Stimulated activated CD4-positive, alpha-beta T cell treated with anti-CD3 and anti-CD28 coated beads, Interleukin-2, amount 100 ng/mL, for 48 hours (primary cell): ENCODE measurements at places on chromosomes 2 and 18.

DNA sequence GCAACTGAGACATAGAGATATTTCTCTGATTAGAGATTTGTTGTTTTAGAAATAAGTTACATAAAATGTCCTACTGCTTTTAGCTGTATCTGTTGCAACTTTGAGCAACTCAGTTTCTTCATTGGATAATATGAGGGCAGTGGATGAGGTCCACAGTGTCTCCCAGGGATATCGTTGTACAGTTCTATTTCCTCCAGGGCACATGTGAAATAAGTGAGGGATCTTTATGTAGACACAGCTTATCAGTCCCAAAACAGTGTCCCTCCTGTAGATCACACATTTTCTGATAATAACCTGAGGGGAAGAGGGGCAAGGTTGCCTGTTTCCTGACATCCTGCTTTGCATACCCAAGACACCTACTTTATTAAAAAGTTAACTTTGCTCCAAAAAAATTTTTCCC, 1231.2 kb upstream of the ZEB2 start:
- DNase-seq: no peak

- no peak for DNase-seq
These were observed 144.7 kb downstream of the GLI2 start for GRCh38 chr2:120880381-120880780.

- no peak for DNase-seq
These were observed 1230.6 kb upstream of the CHAC2 start for GRCh38 chr2:52536929-52537460.

- no peak for DNase-seq
These were observed 1125.0 kb upstream of the CELF4 start for GRCh38 chr18:38690626-38691025.

DNA sequence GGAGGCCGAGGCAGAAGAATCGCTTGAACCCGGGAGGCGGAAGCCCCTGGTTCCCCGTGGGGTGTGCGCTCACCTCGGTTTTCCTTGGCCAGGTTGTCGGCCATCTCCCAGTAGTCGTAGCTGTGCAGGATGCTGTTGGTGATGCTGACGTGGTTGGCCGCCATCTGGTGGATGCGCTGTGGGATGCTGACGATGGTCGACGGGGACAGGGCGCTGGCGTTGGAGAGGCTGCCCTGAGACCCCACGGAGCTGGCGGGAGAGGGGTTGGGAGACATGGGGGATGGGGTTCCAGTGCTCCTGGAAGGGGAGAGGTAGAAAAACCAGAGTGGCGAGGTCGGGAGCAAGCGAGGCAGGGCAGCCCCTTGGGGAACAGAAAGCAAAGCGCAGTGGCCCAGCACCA, 64.4 kb upstream of the REV1 start:
- no peak for DNase-seq

DNA sequence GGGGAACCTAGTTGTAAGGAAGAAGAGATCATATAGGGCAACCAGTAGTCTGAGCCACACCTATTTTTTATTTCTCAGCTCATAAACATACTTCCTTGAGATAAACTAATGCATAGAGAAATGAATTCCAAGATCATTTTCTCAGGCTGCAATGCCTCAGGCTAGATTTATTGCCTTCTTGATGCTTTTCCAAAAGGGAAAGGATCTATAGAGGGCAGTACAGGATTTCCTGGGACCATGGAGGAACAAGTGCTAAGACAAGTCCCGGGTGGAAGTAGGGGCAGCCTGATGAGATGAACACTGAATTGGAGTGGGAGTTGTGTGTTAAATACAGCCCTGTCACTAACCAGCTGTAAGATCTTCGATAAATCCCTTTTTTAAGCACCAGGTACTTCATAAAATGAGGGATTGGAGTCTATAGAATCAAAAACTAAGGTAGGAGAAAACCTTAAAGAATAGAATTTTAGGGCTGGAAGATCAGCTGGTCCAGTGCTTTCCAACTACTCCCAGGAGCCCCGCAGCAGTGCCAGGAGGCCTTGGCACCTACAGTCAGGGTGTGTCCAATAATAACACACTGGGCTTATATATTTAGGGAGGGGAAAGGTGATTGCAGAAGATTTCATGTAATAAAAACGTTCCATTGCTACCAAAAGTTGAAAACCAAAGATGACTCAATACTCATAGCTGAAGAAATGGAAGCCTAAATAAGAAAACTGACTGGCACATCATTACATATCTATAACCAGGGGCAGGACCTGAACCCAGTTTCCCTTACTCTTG, 58.1 kb downstream of the SERTAD2 start:
- DNase-seq: no peak

DNA sequence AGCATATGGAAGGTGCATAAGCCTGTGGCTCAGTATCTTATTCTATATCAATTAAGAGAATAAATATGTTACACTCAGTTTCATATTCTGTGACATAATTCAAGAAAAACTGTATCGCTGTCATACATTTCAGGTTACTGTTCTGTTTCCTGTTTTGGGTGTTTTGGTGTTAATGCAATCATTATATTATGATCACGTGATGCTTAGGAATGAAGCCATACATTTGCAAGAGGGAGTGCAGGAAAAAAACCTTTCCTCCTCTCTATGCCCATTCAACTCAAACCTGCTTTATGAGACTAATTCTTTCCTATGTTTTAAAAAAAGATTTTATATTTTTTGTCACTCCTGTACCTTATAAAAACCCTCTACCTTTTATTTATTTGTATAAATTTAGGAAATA, 120.8 kb upstream of the DDX18 start:
- DNase-seq: no peak

GRCh38 chr2:218368621-218369153, 12.0 kb downstream of the CATIP start:
- no peak for DNase-seq

GRCh38 chr2:157559061-157559460, 69.6 kb downstream of the ACVR1C start:
- DNase-seq: no peak

- no peak for DNase-seq
These were observed 25.5 kb upstream of the SNED1 start for GRCh38 chr2:240972636-240973521.

GRCh38 chr18:63097178-63097577, 222.4 kb downstream of the BCL2 start:
- no peak for DNase-seq

DNA sequence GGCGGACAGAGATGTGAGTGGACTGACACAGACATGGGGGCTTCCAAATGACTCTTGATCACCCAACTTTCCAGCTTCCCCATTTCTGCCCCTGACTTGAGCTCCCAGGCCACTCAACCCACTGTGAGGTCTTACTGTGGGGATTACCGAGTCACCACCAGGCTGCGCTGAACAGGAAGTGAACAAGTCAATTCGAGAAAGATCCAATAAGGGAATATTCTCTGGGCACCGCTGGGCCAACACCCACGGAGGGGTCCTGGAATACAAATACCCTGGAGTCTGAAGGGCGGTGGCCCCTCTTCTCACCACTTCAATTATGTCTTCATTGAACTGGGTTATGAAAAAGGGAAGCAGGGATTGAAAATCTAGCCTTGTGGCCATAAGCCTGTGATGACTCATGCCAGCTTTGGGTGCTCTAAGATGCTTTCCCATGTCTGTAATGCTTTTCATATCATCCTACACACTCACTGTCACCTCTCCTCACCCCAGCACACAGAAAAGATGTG, 37.7 kb downstream of the BCL11A start:
- DNase-seq: no peak

- no peak for DNase-seq
These were observed 9.9 kb upstream of the ABHD3 start for GRCh38 chr18:21714474-21714873.

GRCh38 chr2:177073611-177074010, 139.0 kb upstream of the HNRNPA3 start:
- DNase-seq: no peak

DNA sequence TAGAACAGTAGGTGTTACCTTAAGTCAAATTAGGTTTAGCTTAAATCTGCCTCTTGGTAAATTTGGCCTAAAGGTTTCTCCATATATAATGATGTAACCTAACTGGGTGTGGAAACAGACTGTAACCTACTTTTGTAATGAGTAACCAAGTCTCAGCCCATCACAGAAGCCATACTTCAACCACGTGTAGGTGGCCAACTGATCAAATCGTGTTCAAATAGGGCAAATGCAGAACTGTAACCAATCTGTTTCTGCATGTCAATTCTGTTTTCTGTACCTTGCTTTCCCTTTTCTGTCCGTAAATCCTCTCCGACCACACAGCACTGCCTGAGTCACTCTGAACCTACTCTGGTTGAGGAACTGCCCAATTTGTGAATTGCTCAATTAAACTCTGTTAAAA, 34.0 kb upstream of the PLA2R1 start:
- DNase-seq: no peak

DNA sequence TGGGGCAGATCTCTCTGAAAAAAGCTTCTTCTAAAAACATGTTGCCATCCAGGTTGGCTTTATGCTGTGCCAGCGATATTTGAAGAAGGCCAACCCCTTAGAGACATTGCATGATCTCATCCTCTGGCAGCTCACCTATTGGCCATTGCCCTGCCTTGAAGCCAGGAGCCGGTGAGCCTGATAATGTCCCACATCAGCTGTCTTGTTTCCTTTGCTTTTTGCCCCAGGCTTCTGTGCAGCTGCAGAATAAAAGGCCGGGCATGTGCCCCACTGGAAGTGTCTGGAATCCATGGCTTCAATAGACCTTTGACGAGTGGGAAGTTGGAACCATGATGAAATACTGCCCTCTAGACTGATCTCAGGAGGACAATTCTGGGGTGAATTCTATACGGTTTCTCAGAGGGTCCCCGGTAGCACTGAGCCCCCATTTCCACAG, 523.5 kb upstream of the ZEB2 start:
- no peak for DNase-seq

- DNase-seq: no peak
These were observed 253.2 kb downstream of the NEDD4L start for GRCh38 chr18:58297198-58297597.

- DNase-seq: no peak
These were observed 45.1 kb downstream of the LCLAT1 start for GRCh38 chr2:30492185-30492584.

- peak; percentile 25 for DNase-seq
These were observed 4.9 kb downstream of the TM4SF20 start for GRCh38 chr2:227374158-227374557.

GRCh38 chr2:233707940-233708644, 4.6 kb upstream of the UGT1A5 start:
- DNase-seq: no peak
